GDM1 (cell line): ENCODE measurements at places on chromosomes 13 and 19.

DNA sequence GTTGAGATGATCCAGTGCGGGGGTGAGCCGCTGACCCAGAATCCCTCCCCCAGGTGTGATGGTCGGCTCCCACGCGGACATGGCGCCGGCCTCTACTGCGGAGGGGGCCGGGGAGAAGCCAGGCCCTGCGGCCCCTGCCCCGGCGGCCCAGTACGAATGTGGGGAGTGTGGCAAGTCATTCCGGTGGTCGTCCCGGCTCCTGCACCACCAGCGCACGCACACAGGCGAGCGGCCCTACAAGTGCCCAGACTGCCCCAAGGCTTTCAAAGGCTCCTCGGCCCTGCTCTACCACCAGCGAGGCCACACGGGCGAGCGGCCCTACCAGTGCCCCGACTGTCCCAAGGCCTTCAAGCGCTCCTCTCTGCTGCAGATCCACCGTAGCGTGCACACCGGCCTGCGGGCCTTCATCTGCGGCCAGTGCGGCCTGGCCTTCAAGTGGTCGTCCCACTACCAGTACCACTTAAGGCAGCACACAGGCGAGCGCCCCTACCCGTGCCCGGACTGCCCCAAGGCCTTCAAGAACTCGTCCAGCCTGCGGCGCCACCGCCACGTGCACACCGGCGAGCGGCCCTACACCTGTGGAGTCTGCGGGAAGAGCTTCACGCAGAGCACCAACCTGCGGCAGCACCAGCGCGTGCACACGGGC is 3.7 kb upstream of the NAT14 start:
- no peak for DNase-seq

GRCh38 chr19:5894704-5895349 is 8.8 kb downstream of the NDUFA11 start:
- DNase-seq: no peak

DNA sequence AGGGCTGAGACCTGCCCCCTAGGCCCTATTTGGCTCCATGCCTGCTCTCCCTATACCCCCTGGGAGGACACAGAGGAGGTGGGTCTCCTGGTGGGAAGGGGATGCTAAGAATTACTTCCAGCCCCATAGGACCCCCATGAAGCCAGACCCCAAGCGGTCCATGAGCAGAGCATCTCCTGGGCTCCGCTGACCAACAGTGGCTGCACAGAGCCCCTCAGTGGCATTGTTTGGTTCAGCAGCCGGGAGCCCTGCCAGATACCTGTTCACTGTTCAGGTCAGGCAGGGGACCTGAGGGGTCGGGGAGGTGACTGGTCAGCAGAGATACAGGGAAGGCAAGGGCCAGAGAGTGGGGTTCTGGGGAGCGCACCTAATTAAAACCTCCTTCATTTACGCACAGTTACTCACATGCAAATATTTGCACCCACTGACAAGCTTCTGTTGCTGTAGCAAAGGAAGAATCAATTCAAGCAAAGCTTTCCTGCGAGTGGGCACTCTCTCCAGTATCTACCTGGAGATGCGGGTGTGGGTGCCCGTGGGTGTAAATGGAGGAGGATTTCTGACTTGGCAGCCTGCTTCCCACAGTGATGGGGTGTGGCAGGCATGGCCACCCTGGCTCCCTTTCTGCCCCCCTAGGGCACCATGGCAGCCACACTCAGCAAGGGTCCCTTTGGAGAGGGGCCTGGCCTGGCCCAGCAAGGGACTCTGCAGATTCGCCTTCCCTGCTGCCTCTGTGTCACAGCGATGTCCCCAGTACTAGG is 83.5 kb downstream of the CHST8 start:
- no peak for DNase-seq

GRCh38 chr19:17778251-17778967 is 16.5 kb upstream of the B3GNT3 start:
- peak; percentile 12 for DNase-seq

GRCh38 chr13:60329221-60329923 is 67.6 kb upstream of the TDRD3 start:
- DNase-seq: peak; percentile 50

DNA sequence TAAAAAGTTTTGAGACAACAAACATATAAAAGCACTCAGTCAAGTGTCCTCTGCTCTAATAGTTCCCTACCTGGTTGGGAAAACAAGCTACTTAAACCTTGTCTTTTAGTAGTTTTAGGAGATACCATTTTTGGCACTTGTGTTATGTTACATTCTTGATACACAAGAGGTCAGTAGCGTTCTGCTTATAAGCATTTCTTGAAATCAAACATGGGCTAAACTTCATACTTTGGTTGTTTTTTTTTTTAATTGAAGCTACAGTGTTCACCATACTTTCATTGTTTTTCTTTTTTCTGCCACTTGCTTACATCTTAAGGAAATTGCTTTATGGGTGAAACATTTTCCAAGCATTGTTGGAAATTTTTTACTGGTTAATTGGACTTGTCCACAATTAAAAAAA is 12.9 kb downstream of the NHLRC3 start:
- peak; percentile 12 for DNase-seq

DNA sequence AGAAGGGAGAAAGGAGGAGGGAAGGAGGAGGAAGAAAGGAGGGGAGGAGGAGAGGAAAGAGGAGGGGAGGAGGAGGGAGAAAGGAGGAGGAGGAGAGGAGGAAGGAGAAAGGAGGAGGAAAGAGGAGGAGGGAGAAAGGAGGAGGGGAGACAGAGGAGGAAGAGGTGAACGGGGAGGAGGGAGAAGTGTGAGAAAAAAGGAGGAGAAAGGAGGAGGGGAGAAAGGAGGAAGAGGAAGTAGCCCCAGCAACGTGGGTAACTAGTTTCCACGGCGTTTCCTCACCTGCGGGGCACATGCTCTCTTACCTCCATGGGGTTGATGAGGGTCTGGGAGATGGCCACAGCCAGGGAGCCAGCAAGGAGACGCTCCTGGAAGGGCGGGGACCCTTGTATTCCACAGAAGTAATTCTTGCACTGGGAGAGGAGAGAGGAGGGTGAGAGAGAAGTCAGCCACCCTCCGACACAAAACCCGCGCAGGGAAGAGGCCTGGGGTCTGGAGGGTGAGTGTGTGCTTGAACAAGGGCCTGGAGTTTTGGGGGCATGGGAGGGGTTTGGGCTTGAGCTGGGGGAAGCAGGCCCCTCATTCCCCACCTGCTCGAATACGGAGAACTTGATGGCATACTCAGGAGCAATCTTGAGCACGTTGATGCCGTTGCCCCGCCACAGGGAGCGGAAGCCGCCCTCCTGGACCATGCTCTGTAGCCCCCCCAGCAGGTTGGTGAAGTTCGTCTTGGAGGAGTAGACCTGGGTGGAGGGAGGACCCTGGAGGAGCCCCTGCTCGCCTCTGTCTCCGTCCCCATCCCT is 3.9 kb downstream of the SLC25A41 start:
- DNase-seq: no peak

- DNase-seq: no peak
These were observed 13.2 kb upstream of the MED4 start for GRCh38 chr13:48108106-48108505.

DNA sequence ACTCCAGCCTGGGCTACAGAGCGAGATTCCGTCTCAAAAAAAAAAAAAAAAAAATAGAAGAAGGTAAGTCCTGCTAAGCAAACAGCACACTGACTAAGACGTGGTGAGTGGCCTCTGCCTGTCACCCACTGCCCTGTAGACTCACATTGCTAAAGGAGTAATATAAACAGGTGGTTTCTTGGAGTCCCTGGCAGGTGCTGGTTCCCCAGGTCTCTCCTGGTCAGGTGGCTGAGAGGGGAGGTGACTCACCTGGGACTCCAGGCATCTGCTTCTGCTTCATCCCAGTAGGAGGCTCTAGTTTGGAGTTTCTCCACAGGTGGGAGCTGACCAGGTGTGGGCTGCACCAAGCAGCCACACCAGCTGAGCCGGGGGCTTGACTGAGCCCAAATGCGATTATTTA is at the start of gene OR10H1:
Gene OR10H1, minus strand, starts transcription at position 359 of the 400 bp plus-strand sequence. CDS start 7,627 bp downstream, outside the sequence.
- no peak for DNase-seq

- no peak for DNase-seq
These were observed 9.8 kb downstream of the BICRA start for GRCh38 chr19:47618771-47619170.

DNA sequence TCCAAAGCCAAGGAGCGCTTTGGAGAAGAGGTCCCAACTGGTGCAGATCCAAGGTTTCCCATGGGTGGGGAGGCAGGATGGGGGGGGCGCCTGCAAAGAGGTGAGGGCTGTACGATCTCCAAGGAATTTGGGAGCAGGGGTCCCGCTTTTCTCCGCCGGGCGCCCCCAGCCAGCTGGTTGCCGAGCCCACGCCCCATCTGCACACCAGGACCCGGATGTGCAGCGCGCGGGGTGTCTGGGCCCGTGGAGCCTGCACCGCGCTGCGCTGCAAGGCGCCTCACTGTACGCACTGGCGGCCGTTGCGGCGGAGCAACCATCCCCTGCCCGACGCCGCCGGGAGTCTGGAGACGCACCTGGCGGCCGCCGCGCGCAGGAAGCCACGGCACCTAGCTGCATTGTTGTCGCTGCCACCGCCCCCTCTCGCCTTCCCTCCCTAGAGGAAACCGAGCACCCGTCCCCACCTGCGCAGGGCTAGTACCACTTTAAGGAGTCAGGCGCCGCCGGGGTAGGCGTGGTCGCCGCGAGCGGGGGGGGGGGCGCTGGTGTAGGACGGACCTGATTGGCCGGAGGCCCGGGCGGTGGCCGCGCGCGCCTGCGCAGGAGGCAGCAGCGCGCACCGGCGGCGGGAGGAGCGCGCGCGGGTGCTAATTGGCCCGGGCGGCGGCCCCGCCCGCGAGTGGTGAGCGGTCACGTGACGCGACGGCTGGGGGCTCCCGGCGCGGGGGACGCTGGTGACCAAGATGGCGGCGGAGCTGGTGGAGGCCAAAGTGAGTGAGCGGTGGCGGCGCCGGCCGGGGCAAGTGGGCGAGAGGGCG is at the start of gene PIAS4:
Gene PIAS4, plus strand, starts transcription at position 716 of the 815 bp plus-strand sequence. Its CDS starts 25 bp downstream, at position 741.
- peak; percentile 96 for DNase-seq

- DNase-seq: no peak
These were observed 128.6 kb upstream of the KL start for GRCh38 chr13:32887617-32888016.

DNA sequence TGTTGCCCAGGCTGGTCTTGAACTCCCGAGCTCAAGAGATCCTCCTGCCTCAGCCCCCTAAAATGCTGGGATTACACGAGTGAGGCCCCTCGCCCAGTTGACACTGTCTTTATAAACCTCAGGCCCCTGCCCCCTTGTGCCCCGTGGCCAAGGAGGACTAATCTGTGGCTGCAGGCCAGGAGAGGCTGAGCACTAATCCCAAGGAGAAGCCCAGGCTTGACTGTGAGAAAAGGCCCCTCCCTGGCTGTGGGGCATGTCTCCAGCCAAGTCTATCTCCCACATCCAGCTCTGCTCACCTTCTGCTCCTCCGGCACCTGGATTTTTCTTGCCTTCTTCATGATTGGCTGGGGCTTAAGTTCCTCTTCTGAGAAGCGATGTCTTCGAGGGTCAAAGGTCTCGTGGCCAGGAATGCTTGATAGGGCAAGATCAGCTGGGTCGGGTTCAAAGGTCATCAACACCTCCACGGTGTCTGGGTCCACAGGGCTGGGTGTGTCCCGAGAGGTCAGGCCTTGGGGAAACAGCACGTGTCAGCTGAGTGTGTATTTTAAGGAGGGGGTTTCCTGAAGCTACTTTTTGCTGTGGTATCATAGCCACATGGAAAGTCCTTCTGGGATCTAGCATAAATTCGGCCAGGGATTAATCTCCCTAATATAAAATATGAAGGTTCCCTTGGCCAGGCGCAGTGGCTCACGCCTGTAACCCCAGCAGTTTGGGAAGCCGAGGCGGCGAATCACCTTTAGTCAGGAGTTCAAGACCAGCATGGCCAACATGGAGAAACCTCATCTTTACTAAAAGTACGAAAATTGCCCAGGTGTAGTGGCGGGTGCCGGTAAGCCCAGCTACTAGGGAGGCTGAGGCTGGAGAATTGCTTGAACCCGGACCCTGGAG is 3.8 kb downstream of the DBP start:
- no peak for DNase-seq

GRCh38 chr13:49502954-49503353 is 7.2 kb downstream of the PHF11 start:
- no peak for DNase-seq

DNA sequence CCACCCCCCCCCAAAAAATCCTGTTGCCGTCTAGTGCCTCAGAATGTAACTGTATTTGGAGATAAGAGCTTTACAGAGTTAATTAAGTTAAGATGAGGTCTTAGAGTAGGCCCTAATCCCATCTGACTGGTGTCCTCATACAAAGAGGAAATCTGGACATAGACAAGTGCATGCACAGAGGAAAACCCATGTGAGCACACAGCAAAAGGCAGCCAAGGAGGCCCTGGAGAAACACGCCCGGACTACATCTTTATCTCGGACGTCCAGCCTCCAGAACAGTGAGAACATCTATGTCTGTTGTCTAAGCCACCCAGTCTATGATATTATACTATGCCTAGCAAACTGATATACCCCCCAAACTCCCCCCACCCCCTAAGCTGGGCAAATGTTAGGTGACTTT is 193.8 kb downstream of the KATNAL1 start:
- no peak for DNase-seq

- no peak for DNase-seq
These were observed 25.8 kb upstream of the TMEM255B start for GRCh38 chr13:113732961-113733950.

DNA sequence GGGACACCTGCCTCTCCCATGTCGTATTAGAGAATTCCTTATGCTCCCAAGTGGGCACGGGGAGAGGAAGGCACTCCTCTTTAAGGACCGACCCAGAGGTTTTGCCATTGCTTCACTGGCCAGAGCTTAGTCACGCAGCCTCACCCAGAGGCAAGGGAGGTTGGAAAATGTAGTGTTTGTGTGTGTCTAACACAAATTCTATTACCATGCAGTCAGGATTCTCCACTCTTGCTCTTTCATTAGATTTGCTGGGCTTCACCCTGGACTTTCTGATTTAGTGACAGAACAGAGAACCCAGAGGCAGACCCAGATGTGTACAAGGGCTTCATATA is 14.6 kb upstream of the NCCRP1 start:
- no peak for DNase-seq

- no peak for DNase-seq
These were observed 507.4 kb upstream of the KLF12 start for GRCh38 chr13:74641586-74641985.

DNA sequence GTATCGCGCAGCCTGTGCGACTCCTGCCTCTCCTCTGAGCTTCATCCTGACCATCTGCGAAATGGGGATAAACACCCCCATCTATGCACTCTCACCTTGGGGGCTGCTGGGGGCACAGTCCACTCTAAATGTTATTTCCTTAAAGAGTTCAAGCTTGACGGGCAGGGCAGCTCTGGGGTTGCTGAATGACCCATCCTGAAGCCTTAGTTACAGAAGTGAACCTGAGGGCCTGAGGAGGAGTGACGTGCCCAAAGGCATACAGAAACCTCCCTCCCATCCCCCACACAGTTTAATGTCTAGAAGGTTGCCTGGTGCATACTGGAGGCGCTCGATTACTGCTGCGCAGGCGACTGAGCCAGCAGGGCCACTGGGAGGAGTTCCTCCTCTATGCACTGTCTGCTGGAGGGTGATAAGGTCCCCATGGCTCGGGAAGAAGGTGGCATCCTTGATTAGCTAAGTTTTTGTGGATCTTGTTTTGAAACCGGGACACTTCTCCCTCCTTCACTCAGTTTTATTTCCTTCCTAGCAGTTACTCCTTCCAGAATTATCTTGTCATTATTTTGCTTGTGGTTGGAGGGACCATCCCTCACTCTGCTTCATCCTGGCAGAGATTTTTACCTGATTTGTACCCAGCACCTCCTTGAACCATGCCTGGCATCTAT is 572 bp upstream of the FKBP8 start:
- peak; percentile 75 for DNase-seq

GRCh38 chr13:24511019-24511815 is 1.4 kb downstream of the PARP4 start:
- DNase-seq: peak; percentile 44

GRCh38 chr13:90889906-90890834 is 457.3 kb upstream of the MIR17HG start:
- no peak for DNase-seq
